EH (cell line): ENCODE measurements at places on chromosomes 3 and 15.

GRCh38 chr15:70077188-70078147 lies 20.2 kb downstream of the TLE3 start:
- DNase-seq, result no peak

DNA sequence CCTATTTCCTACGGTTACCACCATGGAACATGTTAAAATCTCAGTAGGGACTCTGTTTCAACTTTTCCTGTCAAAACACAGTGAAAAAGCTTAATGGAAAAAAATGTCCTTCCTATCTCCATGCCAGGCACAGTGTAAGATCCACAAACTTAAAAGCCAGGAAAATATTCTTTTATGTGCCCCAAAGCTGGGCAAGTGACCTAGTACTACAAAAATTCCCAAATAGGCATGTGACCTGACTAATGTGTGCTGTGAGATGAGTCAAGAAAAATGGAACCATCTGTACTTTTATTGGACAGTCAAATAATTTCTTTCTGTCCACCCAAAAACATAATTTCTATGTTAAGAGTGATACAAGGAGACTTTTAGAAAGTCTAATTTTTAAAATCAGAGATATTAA lies 406.0 kb downstream of the ZBTB20 start:
- peak; percentile 60 for DNase-seq

GRCh38 chr3:5122741-5123706 lies 932 bp downstream of the ARL8B start:
- DNase-seq, result peak; percentile 67

DNA sequence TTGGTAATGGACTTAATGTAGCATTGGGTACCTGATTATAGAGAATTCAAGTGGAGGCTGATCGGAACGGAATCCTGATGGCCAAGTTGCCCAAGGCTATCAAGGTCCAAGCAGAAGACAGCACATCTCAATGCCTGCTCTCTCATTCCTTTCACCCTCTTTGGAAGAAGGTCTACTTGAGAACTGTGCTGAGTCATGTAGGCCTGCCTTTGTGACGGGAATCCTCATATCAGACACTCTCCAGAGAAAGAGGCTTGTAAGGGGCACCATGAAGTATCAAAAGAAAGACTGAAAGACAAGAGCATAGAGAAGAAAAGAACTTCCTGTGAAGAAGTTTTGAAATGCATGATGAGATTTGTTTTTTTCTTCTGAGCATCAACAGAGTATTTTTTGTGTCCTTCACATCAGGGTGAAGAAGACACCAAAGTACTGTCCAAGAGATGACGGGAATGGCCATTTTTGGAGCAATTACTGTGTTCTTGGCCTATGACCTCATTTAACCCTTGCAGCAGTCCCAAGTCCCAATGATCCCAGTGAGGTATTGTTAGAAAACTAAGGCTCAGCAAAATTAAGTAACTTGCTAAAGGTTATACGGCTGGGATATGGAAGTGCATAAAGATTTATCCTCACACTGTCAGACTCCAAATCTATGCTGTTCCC lies 13.2 kb upstream of the LARP6 start:
- DNase-seq, result peak; percentile 30

GRCh38 chr3:138881233-138881632 lies 46.5 kb upstream of the PIK3CB start:
- DNase-seq, result no peak
